ENCODE measurements at places on chromosomes 7 and 10.

GRCh38 chr7:157046681-157047080 is 36.2 kb upstream of the MNX1 start:
- DNase-seq = no peak

- no peak for DNase-seq
These were observed 562 bp downstream of the GRK5 start for GRCh38 chr10:119207713-119208552.

DNA sequence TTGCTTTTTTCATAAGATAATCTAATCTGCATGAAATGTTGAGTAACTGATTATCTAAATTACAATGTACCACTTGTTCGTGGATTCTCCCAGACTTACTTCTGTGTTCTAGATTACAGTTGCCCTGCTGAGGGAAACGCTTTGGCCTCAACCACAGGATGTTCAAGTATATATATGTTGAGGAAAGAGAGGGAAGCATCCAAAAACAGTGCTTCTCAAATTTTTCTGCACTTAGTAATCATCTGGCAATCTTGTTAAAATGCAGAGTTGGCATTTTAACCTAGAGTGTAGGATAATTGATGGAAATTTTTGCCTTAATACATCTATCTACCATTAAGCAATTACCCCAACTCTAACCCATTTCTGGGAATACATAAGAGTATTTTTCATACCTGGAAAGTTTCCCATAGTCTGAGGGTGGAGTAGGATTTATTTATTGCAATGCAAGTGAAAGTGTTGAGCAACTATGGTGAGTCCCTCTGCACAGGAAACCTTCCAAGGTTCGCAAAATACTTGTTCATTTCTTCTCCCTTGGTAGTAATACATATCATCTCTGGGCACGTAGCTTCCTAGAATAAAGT is 59.6 kb upstream of the C1GALT1 start:
- DNase-seq = no peak

DNA sequence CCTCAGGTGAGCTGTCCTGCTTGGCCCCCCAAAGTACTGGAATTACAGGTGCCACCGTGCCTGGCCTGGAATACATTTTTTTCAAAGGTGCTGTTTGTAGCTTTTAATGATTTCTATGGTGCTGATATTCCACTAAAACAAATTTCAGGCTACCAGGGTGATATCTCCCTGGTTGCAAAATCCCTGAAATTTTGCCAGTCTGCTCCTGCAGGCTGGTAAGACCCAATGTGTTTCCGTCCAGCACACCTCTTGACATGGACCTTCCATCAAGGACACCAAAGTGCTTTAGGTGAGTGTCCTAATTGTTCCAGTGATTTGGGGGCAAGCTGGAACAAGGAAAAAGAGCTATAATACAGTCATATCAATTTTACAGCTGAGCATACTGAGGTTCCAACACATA is 69.8 kb upstream of the KMT2C start:
- DNase-seq = no peak

GRCh38 chr7:20594023-20594422 is 21.4 kb upstream of the ABCB5 start:
- DNase-seq = no peak

DNA sequence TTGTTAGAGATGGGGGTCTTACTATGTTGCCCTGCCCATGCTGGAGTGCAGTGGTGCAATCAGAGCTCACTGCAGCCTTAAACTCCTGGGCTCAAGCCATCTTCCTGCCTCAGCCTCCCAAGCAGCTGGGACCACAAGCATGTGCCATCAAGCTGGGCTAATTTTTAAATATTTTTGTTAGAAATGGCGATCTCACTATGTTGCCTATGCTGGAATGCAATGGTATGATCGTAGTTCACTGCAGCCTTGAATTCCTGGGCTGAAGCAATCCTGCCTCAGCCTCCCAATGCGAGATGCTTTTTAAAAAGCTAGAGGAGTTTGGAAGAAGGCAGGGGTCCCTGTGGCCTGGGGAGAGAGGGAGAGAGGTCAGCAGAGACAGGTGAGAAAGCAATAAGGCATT is 600.1 kb upstream of the AUTS2 start:
- DNase-seq = no peak

DNA sequence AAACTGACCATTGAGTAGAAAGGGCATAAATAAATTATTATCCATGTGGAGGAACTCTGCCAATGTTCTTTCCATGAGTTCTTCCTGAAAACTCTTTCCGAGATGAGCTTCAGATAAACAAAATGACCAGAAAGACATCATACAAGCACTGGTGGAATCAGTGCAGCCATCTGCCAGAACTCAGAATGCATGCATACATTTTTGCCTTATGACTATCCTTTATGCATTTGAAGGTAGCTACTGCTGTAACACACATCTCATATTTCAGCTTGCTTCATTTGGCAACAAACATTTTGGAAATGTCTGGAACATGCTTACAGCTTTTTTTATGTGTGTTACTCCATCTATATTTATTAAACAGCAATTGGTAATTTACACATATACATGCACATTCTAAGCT is 448.9 kb downstream of the PLXDC2 start:
- DNase-seq = no peak

DNA sequence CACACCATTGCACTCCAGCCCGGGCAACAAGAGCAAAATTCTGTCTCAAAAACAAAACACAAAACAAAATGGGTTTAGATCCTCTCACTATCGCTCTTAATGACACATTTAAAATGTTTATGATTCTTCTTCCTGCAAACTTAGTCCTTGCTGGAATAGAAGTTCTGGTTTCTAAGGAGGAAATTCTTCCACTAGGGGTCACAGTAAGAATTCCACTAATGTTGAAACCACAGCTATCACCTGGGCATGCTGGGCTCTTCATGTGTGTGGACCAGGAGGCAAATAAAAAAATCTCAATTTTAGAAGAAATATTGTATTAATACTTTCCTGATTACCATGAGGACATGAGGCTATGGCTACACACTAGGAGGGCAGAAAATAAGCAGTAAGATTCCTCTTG is 915.8 kb downstream of the TYW1 start:
- DNase-seq = no peak

DNA sequence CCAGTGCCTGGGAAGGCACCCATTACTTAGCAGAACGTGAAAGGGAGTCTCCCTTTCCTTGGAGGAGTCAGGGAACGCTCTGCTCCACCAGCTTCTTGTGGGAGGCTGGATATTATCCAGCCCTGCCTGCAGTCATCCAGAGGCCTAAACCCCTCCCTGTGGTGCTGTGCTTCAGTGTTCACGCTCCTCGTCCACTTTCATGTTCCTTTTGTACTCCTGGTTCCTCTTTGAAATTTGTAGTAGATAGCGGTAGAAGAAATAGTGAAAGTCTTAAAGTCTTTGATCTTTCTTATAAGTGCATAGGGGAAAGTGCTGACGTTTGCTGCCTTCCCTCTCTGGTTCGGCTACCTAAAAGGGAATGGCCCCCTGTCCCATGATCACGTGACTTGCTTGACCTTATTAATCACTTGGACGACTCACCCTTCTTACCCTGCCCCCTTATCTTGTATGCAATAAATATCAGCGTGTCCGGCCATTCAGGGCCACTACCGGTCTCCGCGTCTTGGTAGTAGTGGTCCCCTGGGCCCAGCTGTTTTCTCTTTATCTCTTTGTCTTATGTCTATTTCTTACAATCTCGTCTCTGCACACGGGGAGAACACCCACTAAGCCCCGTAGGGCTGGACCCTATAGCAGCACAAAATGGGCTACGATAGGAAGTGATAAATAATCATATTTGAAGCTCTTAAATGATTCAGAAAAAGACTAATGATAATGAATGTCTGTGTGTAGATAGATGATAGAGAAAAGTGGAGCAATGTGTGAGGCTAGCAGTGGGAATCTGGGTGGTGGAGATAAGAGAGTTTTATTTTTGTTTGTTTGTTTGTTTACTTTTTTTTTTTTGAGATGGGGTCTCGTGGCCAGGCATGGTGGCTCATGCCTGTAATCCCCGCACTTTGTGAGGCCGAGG is 5.8 kb upstream of the ESYT2 start:
- DNase-seq = no peak

DNA sequence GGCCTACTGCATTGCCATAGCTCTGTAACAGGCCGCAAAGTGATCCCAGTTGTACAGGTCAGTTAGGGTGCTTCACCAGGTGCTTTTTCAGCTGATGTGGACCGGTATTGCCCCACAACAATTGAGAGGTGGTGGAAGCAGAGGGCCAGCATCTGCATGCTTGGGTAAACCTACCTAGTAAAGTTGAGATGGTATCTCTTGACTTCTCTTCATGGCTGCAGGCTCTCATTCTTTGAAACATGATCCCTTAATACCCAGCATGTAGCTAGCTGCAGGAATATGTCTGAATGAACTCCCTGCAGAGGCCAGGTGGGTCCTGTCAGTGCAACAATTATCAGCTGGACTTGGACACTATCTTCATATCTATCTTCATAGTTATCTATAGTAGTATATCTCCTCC is 60.7 kb upstream of the CCDC6 start:
- no peak for DNase-seq

- DNase-seq = peak; percentile 13
These were observed 327.4 kb downstream of the SORCS1 start for GRCh38 chr10:106836933-106837663.

GRCh38 chr10:2210088-2210487 is 472.8 kb upstream of the ADARB2 start:
- no peak for DNase-seq

DNA sequence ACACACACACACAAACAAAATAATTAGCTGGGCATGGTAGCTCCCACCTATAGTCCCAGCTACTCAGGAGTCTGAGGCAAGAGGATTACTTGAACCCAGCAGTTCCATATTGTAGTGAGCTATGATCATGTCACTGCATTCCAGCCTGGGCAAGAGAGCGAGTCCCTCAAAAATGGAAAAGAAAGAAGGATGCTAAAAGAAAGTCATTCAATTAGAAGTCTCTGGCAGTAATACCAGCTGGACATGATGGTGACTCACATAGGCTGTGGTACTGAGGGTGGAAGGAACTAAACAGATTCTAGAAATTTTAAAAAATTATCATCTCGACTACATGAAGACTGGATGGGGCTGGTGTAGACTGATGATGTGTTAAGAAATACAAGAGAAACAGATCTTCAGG is 385.3 kb downstream of the ETV1 start:
- no peak for DNase-seq

DNA sequence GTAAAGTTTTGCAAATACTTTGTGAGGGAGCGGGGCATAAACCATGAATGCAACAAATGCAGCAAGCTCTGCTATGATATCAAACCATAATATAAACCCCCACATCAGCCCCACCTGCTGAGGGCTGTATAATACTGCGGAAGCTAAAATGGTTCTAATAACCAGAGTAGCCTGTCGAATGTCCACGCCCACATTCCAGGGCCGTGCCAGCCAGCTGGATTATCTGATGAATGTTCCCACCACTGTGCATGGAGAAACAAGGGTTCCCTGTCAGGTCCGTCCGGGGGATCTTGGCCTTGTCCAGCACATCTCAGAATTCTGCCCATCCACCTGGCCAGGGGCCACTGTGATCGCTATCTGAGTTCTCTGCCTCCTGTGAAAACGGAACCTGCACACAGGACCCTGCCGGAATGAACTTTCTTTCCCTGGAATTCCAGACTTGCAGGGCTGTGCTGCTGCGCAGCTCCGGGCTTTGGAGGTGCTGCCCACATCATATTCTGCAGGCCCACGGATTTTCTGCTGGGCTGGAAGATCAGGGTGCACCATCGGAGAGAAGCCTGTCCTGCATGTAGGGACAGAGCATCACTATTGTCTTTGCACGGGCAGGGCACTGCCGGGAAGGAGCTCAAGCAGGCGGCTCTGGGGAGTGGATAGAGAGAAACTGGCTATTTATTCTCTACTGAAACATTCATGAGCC is 77.0 kb upstream of the GNA12 start:
- no peak for DNase-seq

- DNase-seq = no peak
These were observed 201.7 kb upstream of the FOXP2 start for GRCh38 chr7:114212721-114213429.

GRCh38 chr7:30974605-30975255 is 11.0 kb downstream of the GHRHR start:
- DNase-seq = peak; percentile 60

GRCh38 chr10:110947061-110947595 is 27.7 kb downstream of the SHOC2 start:
- DNase-seq = no peak

- DNase-seq = no peak
These were observed 94.3 kb upstream of the RHEB start for GRCh38 chr7:151614019-151614418.

DNA sequence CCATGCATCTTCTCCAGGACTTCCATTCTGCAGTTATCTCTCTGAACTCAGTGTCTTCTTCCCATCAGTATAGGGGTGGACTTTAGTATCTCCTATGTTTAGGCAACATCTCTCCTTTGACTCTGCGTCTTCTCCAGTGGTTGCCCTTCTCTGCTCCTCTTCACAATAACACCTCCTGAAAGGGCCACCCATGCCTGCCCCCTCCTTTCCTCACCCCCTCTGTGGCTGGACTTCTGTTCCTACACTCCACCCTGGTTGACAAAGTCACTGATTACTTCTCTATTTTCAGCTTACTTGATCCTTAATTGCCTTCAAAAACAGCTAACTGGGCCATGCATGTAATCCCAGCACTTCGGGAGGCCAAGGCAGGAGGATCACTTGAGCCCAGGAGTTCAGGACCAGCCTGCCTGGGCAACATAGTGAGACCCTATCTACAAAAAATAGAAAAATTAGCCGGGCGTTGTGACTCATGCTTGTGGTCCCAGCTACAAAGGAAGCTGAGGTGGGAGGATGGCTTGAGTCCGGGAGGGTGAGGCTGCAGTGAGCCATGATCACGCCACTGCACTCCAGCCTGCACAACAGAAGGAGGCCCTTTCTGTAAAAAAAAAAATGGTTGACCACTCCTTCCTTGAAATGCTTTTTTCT is 13.7 kb downstream of the SRGN start:
- DNase-seq = no peak

DNA sequence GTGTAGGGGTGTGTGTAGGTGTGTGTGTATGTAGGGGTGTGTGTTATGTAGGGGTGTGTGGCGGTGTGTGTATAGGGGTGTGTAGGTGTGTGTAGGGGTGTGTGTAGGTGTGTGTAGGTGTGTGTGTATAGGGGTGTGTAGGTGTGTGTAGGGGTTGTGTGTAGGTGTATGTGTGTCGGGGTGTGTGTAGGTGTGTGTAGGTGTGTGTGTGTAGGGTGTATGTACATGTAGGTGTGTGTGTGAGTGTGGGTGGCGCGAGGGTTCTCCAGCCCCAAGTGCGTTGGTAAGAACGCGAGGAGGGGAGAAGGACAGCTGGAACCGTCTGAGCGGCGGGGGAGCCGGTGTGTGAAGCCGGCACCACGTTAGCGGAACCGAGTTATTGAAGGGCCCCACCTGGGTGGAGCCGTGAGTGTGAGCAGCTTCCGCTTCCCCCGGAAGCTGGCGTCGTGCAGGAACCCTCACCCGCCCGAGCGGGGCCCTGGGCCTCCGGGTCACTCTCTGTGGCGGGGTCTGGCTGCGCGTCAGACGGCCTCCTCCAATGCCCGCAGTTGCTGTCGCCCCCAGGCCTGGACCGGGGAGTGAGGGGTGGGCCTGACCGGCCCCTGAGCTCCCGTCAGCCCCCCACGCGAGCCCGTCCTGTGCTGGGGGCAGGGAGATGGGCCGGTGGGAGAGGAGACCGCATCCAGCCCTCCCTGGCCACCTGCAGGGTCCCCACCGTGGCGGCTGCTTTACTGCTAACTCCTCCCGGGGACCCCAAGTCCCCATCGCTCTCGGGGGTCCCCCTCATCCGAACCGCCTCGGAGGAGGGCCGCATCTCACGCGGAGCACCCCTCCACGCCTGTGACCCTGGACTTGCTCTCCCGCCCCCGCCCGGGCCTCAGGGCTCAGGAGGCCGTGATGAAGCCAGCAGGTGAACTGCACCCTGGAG is 49.6 kb upstream of the PSMG3 start:
- DNase-seq = no peak

GRCh38 chr7:71665716-71666115 is 533.8 kb downstream of the GALNT17 start:
- DNase-seq = no peak

- no peak for DNase-seq
These were observed 90.3 kb downstream of the TRRAP start for GRCh38 chr7:98968621-98969020.
